ENCODE measurements at places on chromosomes 6 and 20. TPM values are rescaled to one million over a fixed set of nuclear protein-coding genes. Genes with fewer than 3 reads are reported as not detected.

AFG1L gene
- 2.2 TPM for total RNA-seq

OVOL2 gene
- total RNA-seq = 30.4 TPM

- peak; percentile 75 for DNase-seq
Observed at GRCh38 chr20:62704341-62704948, 4.2 kb upstream of the NTSR1 start.

- DNase-seq = no peak
Observed at GRCh38 chr6:90370493-90370959, 73.9 kb upstream of the BACH2 start.

GRCh38 chr6:20708367-20709124 lies 174.3 kb downstream of the CDKAL1 start:
- no peak for DNase-seq

DNA sequence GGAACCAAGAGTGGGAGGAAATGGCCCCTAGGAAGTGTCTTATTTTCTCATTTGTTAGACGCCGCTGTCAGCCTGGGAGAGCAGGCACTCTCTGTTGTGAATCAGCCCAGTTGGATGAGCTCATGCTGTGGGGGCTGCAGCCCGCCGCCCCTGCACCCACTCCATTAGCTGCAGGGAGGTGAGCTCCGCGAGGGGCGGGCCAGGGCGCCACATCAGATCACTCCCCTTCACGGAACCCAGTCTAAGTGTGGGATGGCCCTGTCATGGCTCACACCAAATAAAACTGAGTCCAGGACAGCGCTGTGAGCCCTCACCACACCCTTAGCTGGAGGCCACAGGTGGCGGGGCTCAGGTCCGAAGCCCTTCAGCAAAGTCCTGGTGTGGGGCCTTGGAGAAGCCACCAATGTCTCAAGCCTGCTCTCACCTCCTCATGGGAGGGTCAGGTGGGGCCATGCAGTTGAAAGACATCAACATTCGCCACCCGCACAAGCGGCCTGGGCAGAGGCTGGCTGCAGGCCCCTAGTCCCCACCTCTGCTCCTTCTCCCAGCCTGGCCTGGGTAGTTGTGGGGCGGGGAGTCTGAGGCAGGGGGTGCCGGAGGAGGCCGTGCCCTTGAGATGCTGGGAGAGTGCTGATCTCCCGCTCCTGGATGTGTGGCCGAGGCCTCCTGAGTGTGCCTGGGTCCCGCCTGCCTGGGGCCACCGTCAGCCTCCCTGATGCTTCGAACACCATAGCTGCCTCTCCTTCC lies 66.2 kb upstream of the SLCO4A1 start:
- no peak for DNase-seq

- DNase-seq = no peak
Observed at GRCh38 chr6:169824848-169825557, 73.6 kb downstream of the ERMARD start.
